ENCODE measurements at places on chromosomes 1 and 21.

DNA sequence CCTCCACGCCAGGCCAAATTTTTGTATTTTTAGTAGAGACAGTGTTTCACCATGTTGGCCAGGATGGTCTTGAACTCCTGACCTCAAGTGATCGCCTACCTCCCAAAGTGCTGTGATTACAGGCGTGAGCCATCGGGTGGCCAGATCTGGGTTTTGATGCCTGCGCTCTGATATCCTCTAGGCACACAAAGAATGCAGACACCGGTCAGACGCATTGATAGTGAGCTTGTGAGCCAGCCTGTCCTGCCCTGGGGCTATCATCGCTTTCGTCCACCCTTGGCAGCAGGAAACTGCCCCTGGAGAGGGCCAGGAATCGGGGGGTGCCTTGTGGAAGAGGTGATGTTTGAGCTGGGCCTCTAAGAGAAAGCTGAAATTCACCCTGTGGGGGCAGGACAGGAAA is 4.0 kb downstream of the FBLIM1 start:
- no peak for DNase-seq

- no peak for DNase-seq
Observed at GRCh38 chr1:178267646-178268094, 173.8 kb downstream of the RASAL2 start.

- DNase-seq, result peak; percentile 60
Observed at GRCh38 chr1:219927956-219928790, at the start of gene SLC30A10. Gene SLC30A10, minus strand, starts transcription at chr1:219928557. Its CDS starts 117 bp downstream, at chr1:219928440.

DNA sequence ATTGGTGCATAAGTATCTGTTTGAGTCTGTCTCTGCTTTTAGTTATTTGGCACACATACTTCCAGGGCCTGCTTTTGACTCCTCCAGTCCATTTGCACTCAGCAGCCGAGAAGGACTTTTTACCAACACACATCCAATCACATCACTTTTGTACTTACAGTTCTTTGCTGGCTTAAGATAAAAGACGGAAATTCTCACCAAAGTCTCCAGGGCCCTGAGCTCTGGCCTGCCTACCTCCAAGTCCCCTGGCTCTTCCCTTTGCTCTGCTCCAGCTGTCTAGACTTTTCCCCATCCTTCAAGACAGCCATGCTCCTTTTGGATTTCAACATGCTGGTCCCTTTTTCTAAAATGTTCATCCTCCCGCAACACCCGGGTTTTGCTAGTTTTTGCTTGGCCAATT is 2.2 kb upstream of the EVA1C start:
- no peak for DNase-seq

GRCh38 chr21:34984356-34985058 is 64.6 kb downstream of the RUNX1 start:
- no peak for DNase-seq

GRCh38 chr1:4599951-4600481 is 54.4 kb upstream of the AJAP1 start:
- no peak for DNase-seq

DNA sequence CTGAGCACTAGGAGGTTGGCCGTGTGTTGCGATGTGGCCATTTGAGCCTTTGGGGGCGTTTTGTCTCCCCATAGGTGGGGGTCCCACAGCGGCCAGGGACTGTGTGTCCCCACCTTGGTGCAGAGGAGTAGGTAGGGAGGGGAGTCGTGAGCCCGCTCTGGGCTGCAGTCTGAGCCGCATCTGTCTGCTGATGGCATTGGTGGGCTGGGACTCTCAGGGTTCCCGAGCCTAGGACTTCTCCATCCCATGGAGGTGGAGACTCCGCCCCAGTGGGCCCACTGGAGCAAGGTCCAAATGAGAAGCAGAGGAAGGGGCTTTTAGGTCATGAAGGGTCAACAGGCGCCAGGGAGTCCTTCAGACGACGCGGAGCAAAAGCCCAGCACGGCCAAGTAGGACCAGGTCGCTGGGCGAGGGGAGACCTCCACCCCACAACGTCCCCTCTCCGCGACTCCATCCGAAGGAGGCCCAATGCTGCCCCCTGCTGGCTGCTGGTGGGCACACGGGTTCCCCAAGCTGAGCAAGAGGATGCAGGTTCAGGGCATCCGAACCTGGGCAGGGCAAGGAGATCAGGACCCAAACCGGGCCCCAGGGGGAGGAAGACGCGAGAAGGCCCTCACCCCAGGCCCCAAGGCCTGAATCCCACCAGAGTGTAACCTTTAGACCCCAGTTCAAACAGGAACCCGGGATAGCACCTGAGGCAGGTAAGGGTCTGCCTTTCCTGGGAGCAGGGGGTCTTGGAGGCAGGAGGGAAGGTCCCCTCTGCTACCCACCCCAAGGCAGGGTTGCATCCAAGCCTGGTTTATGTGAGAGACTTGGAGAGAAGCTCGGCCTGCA is 14.9 kb downstream of the TTC34 start:
- DNase-seq, result peak; percentile 42

DNA sequence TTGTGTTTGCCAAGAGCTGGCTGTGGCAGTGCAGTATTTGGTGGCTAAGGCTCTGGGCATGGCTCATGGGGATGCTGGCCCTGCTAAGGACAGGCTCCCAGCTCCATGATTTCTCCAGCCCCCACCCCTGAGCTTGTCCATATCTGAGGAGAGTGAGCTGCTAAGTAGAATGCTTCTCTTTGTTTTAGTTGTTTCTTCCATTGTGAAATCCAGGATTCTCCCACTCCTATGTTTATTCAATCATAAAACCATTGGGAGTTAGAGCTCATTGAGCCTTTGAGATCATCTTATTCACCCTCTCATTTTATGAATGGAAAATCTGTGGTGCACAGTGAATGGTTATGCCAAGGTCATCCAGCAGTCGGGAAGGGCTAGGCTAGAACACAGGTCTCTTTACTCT is 188.8 kb downstream of the TNR start:
- no peak for DNase-seq

GRCh38 chr1:160718210-160718609 is 6.6 kb upstream of the CD48 start:
- no peak for DNase-seq

GRCh38 chr21:26177746-26178426 is 7.3 kb upstream of the APP start:
- peak; percentile 58 for DNase-seq

DNA sequence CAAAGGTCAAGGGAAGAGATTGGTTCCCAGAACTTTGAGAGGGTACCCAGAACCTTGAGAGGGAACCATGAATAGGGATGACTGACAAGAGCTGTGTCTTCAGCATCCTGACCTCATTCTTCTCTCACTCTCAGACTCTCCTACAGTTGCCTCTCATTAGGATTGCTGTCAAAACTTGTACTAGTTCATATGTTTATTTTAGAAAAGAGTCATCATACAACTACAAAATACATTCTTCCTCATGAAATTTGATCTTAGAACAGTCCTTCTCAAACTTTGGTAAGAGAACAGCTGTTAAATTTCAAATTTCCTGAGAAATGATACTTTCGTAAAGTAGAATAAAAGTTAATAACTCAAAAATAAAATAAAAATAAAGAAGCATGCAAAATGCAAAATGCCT is 161.4 kb upstream of the ZRANB2 start:
- DNase-seq, result no peak

GRCh38 chr21:33348706-33349105 is 23.9 kb downstream of the IFNAR1 start:
- DNase-seq, result peak; percentile 28

- no peak for DNase-seq
Observed at GRCh38 chr1:168763031-168763430, 34.0 kb upstream of the DPT start.

GRCh38 chr1:59128239-59128736 is 168.6 kb upstream of the FGGY start:
- DNase-seq, result no peak

GRCh38 chr1:44632598-44632997 is 41.7 kb downstream of the TMEM53 start:
- peak; percentile 95 for DNase-seq

GRCh38 chr1:151960780-151961513 is 32.7 kb downstream of the S100A10 start:
- no peak for DNase-seq

DNA sequence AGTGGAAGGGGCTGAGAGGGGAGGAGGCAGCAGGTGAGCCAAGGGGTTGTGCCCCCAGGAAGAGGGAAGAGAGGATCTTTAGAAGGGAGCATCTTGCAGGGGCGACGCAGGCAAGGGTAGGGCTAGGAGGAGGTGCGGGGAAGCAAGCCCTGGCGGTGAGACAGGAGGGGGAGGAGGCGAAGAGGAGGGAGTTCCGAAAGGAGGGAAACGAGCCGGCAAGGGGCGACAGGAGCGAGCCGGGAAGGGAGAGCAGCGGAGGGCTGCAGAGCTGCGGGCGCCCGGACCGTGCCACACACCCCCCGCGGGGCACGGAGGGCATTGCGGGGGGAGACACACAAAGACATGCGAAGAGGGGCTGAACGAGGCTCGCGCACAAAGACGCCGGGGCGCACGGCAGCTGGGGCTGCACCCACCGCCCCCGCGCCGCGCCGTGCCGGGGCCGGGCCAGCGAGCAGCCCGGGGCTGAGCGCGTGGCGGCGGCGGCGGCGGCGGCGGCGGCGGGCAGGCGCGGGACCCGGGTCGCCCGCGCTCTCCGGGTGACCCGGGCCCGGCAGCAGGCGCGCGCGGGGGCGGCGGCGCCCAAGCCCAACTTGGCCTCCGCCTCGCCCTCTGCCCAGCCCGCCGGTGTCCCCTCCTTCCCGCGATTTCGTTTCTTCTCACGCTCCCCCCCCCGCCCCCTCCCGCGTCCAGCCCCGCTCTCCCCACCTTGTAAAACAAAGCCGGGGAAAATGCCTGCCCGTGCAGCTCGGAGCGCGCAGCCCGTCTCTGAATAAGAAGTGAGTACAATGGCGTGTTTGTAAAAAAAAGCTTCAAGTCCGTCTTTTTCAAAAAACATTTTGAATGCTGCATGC is at the start of gene KCNK2:
KCNK2 (plus strand) TSS at position 206 of the 851 bp plus-strand sequence. CDS start 649 bp downstream, outside the sequence.
- DNase-seq, result peak; percentile 79

GRCh38 chr1:151166505-151166956 is 587 bp downstream of the SCNM1 start:
- no peak for DNase-seq

DNA sequence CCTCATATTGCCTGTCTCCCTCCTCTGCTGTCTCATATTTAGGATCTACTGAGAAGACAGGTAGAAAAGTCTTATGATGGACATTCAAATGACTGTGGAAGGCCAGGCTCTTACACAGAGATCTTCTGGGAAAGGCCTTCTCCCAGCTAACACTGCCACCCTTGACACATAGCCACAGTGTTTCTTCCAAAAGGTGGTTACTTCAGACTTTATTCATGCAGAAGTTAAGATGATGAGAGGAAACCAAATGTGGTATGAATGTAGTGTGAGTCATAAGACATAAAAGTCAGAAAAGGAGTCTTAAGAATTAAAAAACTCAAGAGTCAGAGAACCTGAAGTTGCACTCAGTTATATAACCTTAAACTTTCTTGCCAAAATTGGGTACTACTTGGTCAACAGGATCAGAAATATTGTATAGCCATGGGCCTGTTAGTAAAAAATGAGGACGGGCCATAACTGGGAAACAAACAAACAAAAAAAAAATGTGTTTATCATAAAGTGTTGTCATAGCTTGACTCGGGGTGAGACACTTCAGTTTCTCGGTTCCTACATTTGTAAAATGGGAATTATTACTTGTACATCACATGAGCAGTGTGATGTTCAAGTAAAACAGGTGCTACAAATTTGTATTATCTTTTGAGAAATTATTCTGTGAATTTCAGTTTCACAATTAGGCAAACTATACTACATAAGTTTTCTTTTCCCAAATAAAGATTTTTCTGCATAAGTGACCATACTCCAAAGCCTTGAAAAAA is 1.2 kb upstream of the DENND1B start:
- no peak for DNase-seq
